ENCODE measurements at places on chromosomes 2 and 18.

DNA sequence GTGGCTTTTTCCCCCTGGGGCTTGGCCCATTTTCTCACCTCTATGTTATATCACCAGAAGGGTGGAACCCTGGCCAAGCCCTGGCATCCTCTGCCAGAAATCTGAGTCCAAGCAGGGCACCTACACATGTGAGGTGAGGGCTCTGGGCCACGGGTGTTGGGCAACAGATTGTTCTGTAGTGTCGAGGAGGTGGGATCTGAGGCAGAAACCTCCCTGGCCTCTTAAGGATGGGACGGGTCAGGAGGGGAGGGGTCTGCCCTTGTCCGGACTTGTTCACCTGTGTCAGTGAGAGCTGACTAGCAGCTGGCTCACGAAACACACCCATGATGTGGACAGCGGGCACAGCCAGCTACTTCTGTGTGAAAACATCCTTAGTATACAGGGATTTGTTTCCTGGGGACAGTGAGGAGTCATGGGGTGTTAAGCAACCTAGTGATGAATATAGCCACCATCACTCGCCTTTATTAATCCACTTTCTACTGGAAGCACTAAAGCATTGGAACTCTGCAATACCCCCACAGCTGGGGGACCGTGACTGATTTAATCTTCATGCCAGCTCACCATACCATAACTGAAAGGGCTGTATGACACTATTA, 35.6 kb downstream of the EPAS1 start:
- no peak for DNase-seq

- no peak for DNase-seq
Measured at GRCh38 chr18:49061991-49062831, 111.4 kb upstream of the SMAD7 start.

- DNase-seq, result no peak
Measured at GRCh38 chr18:45253056-45253565, 362.2 kb upstream of the SLC14A2 start.

- no peak for DNase-seq
Measured at GRCh38 chr2:120709608-120710041, 26.0 kb upstream of the GLI2 start.

GRCh38 chr2:98555696-98556095, 52.6 kb downstream of the COA5 start:
- no peak for DNase-seq

GRCh38 chr2:97745474-97746174, 32.2 kb downstream of the ZAP70 start:
- DNase-seq, result no peak

GRCh38 chr2:127611076-127611925, 34.7 kb upstream of the GPR17 start:
- no peak for DNase-seq

GRCh38 chr2:27724905-27725701, 46.4 kb upstream of the MRPL33 start:
- no peak for DNase-seq

GRCh38 chr2:24410976-24411375, 50.6 kb upstream of the ITSN2 start:
- no peak for DNase-seq

DNA sequence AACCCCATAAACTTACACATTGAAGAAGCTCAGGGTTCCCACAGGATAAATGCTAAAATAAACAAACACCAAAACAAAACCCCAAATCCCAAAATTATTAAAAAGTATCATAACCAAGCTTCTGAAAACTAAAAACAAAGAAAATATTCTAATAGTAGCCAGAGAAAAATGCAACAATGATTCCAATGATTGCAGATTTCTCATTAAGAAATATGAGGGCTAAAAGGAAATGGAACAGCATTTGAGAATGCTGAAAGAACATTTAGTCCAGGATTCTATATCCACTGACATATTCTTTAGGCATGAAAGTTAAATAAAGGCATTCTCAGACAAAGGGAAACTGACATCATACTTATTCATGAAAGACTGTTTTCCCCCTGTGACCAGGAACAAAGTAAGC, 212.4 kb downstream of the SLC4A10 start:
- DNase-seq, result no peak

DNA sequence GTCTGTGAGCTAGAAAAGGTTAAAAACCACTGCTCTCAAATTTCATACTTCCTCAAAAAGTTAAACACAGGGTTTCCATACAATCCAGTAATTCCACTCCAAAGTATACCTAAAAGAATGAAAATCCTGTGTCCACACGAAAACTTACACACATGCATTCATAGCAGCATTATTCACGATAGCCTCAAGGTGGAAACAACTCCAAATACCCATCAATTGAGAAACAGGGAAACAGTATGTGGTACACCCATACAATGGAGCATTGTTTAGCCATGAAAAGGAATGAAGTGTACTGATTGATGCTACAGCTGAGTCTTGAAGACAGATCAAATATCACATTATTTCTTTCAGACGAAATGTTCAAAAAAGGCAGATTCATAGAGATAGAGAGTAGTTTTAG, 36.7 kb downstream of the UXS1 start:
- DNase-seq, result no peak

DNA sequence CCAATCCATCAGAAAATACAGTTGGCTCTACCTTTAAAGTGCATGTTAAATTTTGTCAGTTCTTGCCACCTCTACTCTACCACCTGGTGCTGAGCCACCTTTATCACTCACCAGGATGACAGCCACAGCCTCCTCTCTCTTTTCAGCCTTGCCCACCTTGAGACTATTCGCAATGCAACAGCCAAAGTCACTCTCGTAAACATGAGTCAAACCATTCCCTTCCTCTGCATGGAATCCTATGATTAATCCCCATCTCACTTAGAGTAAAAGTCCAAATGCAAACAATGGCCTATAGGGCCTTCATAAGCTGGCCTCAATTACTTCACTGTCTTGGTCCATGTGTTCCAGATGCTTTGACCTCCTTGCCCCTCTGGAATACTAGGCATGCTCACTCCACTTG, 5.8 kb upstream of the OSBPL6 start:
- no peak for DNase-seq

DNA sequence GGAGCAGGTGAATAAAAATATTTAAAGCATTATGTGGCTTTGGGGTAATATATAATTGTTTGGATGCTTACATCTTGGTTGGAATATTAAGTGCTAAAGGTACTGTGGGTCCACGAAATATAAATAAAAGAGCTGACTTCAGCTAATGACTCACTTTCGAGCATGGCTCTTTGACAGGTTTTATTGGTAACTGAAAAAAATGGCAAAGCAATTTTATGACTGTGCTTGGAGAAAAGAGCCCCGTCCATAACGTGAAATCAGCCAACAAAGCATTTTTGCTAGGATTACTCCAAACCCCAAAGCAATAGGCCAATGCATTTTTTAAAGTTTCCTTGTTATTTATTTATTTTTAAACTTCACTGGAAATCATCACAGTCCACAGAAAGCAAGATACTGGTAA, 397.2 kb upstream of the CDH19 start:
- DNase-seq, result no peak

DNA sequence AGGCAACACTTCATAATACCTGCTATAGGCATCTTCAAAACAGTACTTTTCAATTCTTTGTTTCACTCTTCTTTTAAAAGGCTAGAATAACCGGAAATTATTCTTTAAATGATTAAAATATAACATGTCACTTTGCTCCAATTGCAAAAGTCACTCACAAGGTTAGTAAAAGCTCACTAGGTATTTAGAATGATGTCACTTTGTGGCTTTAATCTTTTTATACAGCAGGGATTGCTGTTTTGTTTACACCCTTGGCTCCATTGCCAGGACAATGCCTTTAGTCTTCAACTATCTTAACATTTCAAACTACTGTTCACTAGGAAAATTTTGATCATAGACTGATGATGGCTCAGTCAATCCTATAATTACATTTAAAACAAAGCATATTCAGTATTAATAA, 157.1 kb downstream of the BAZ2B start:
- DNase-seq, result no peak

- DNase-seq, result no peak
Measured at GRCh38 chr2:55157474-55157884, 74.6 kb downstream of the CLHC1 start.

DNA sequence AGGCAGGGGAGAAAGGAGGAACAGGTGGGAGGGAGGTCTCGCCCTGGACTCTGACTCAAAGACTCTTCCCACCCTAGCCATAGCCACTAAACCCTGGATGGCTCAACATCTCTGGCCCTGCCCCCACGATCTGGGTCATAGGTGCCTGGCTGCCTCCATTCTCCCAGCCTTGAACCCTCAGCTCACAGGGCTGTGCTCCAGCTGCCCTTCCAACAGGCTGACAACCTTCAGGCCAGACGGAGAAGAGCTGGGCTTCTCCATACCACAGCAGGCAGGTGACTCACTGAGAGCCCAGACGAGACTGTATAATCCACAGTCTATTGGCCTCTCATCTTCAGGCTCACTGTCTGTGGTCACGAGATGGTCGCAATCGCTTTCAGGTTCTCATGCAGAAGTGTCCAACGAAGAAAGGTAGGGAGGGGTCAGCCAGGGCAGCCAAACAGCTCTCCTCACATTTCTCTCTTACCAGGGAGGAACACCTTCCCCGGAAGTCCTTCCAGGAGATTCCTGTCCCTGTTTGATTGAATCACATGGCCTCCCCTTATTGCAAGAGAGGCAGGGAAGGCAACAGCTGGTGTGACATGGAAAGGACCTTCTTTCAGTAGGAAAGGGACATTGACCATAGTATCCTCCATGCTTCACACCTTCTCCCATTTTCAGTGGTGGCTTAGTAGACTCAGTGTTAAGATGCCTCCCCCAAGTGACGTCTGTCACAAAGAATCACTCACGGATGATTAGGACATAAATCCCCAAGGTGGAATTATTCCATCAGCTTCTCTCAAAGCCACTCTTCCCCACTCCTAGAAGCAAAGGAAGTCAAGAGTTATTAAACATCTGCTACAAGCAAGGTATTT, 100.1 kb downstream of the MRO start:
- no peak for DNase-seq

DNA sequence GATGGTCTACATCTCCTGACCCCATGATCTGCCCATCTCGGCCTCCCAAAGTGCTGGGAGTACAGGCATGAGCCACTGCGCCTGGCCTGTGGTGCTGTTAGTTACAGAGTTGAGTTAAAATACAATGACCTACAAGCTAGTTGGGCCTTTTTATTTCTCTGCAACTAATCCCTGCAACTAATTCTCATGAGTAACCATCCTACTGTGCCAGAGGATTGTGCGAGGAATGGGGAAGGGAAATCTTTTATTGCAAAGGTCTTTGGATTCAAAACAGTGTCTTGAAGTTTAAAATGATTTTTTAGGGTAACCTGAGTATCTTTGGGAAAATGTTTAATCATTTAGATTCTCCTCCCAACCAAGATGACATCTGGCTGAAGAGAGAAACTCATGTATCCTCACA, 88.8 kb upstream of the RMDN2 start:
- DNase-seq, result no peak

DNA sequence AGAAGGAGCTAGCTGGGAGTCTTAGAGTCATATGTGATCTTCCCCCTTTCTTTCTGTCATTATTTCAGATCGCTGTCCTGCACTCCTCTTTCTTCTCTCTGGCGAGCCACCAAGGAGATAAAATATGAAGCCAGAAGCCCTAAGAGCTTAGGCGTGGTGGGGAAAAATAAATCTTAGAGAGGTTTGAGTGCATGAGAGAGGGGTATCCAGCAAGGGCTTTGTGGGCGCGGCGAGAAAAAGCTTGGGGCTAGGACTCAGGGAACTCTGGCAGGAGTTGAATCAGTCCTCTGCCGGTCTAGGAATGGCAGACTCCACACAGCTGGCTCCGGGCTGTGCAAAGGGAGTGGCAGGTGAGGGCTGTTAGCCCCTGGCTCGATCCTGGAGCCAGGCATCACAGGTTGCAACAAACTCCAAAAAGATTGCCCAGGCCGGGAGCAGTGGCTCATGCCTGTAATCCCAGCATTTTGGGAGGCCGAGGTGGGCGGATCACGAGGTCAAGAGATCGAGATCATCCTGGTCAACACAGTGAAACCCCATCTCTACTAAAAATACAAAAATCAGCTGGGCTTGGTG, 20.1 kb upstream of the IGFBP5 start:
- no peak for DNase-seq

DNA sequence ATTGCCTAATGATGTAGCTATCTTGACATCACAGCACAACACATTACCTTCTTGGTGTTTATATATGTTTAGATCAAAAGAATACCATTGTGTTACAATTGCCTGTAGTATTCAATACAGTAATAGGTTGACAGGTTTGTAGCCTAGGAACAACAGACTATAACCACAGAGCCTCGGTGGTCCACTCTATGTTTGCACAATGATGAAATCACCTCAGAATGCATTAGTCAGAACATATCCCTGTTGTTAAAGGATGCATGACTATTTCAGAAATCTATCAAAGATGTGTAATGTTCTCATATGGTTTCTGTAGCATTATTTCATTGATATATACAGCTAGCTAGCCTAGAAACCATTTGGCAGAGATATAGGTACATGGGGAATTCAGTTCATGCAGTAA, 8.9 kb downstream of the METTL5 start:
- no peak for DNase-seq

- no peak for DNase-seq
Measured at GRCh38 chr2:103986001-103986400, 867.9 kb upstream of the POU3F3 start.

GRCh38 chr2:118539290-118539689, 308.2 kb downstream of the EN1 start:
- DNase-seq, result no peak

- no peak for DNase-seq
Measured at GRCh38 chr2:50783111-50783510, 248.8 kb downstream of the NRXN1 start.

DNA sequence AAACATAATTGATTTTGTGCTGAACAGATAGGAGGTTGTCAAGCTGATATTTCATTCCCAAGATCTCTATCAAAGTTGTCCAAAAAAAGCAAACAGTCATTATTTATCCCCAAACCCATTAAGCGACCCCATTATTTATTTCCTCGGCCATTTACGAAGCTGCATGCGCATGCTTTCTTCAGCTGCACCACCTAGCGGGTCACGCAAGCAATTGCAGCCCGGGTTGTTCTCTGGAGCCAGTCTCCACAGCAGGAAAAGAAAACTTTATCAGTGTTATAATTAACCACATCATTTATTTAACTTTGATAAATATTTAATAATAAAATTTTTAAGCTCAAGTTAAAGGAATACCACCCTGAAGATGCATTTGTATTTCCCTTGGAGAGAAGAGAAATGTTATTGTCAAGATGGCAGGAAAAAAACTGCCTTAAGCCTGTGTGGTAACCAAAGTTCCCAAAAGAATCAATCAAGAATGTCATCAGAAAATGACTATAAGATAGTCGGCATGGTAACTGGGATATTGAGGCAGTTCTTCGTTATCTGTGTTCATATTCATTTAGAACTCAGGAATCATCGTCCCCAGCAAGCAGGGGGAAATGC, 304.7 kb downstream of the FBXO15 start:
- peak; percentile 9 for DNase-seq

- no peak for DNase-seq
Measured at GRCh38 chr2:228407821-228408220, 226.3 kb upstream of the SPHKAP start.
